ENCODE measurements at places on chromosomes 6 and 20.

- DNase-seq: no peak
These were observed 118.4 kb upstream of the LY86 start for GRCh38 chr6:6470123-6470522.

DNA sequence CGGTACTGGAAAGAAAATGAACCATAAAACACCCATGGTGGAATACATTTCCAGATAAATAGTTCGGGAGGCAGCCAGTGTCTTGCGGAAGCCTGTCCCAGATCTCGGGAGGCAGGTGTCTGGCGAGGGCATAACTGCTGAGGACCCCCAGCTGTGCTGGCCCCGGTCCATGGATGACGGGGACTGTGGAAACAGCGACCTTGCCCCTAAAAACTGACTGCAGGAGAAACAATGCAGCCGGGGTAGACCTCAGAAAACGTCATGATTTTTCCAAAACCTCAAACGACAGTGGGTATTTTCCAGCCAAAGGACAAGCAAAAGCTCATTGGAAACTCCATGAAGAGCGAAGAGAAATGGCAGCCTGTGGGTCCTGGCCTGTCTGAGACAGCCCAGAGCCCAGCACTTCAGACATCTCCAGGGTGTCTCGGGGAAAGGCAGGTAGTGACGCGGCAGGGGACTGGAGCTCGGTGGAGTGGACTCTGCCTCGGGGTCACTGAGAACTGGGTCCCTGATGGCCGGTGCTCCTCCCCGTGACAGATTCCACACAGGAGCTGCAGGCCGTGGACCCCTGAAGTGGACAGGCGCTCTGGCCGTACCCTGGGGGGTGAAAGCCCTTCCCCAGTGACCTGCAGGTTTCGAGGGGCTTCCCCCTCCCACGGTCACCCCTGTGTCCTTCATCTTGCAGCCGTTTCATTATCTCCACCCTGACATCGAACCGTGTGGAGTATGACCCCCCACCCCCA is 188.6 kb downstream of the SYNDIG1 start:
- DNase-seq: no peak

- no peak for DNase-seq
These were observed 24.5 kb downstream of the TSPYL4 start for GRCh38 chr6:116229287-116229913.

- no peak for DNase-seq
These were observed 96.6 kb downstream of the SLC16A10 start for GRCh38 chr6:111183702-111184517.

DNA sequence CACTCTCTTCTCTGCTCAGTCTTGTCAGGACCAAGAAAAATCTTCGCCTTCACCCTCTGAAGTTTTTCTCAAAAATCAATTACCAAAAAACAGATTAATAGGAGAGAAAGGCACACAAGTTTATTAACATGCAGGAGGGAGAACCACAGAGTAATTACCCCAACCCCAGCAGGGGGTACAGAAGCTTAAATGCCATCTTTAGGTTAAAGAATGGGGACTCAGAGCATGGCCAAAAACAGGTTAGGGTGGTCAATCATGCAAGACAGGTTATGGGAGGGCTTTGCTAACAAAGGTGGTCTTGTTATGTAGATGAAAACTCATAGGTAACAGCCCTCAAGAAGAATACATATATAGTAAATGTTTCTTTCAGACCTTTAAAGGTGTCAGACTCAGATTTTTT is 100.5 kb upstream of the BTN3A2 start:
- DNase-seq: no peak

- no peak for DNase-seq
These were observed 44.6 kb downstream of the JPH2 start for GRCh38 chr20:44142413-44142812.

- DNase-seq: peak; percentile 53
These were observed at the start of gene PHF1 for GRCh38 chr6:33410711-33411631. Gene PHF1, plus strand, starts transcription at chr6:33411014. Its CDS starts 1,250 bp downstream, at chr6:33412264.

GRCh38 chr6:138503881-138504680 is 4.8 kb upstream of the NHSL1 start:
- no peak for DNase-seq

- no peak for DNase-seq
These were observed 77.2 kb upstream of the C20orf144 start for GRCh38 chr20:33584976-33585375.

DNA sequence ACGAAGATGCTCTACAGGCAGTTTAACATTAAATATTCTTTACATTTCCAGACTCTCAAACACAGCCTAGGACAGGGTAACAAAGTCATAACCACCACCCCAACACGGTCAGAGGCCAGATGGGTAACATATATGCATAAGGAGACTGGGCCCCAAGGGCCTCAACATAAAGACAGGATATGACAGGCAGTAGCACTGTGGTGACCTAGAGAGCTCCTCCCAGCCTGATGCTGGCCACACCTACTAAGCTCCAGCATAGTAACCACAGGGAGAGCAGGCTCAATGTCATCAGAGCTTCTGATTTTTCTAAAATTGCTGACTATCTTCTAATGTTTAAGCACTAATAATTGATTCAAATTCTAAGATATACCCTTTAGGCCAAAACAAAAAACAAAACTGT is 21.7 kb downstream of the SMLR1 start:
- DNase-seq: no peak

GRCh38 chr6:142860498-142860897 is 84.5 kb downstream of the HIVEP2 start:
- no peak for DNase-seq

DNA sequence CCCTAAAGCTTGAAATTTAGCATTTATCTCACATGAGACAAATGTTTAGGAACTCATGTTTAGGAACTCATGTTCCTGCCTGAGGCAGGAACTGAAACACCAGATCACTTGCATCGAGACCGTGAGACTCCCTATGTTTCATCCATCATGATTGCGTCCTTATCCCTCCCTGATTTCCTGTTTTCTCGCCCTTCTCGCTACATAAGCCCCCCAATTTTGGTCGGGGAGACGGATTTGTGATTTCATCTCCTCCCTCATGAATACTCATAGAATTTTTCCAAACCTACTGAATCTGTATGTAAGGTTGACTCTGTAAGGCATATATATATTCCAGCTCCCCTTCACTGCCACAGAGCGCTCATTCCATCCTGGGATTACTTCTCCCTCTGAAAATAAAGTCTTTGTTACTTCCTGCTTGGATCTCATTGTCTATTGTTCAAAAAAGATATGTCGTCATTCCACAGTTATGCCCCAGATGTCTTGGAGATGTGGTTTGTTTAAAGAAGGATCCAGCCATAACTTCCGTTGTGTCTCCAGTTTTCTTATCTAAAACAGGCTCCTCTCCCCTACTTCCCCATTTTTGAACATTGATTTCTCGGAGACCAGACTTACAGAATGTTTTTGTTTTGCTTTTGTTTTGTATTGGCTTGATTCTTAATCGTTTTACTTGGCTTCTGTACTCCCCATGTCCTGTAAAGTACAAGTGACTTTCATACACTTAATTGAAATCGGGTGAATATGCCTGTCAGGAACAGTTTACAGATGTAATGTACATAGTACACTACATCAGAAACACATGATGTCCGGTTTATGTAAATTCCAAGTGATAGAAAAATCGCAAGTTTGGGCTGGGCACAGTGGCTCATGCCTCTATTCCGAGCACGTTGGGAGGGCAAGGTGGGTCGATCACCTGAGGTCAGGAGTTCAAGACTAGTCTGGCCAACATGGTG is 118.7 kb downstream of the HFE start:
- no peak for DNase-seq

DNA sequence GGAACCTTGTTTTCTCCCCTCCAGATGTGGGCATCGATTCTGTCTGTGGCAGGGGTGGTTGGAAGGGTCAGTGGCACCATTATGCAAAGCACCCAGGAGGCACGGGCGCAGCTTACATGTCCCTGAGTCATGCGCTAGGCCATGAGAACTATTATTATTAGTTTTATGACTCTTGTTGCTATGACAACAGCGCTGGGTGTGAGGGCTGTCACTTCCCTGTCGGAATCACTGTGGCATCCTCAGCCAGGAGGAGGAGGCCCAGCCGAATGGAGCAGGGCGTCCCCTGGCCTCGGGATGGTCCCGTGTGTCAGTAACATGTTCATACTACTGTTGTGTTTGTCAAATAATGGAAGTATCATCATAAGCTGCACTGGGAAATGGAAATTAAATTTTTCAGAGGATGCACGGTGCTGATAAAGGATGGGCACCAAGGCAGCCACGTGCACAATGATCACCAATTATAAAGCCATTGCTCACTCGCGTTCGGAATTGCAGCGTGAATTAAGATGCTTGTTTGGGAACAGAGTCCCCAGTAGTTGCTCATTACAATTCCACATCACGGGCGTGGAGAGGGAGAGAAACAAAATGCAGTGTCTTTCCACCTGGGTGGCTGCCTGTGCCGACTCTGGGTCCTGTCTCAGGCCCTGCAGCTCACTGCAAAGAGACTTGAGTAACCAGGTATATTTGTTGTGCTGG is 247.9 kb downstream of the CDH4 start:
- no peak for DNase-seq

GRCh38 chr6:135424385-135424784 is 73.2 kb downstream of the AHI1 start:
- DNase-seq: no peak

- no peak for DNase-seq
These were observed 106.4 kb upstream of the TAB2 start for GRCh38 chr6:149211046-149211571.

DNA sequence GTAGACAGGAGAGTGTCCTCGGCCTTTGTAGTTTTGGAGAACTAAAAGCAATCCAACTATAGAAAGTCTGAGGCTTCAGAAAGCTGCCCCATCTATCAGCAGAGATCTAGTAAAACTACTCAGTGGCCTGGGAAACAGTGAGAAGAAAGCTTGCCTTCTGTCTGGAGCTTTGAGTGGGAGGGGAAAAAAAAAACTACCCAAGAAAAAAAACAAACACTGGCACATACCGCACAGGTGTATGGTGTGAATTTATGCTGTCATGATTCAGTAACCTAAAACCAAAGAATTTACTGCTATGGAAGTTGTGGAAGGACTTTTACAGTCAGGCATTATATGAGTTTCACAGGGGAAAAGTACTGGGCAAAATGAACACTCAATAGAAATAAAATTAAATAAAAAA is 280.5 kb downstream of the ADGRB3 start:
- no peak for DNase-seq

GRCh38 chr20:21269772-21270171 is 33.4 kb upstream of the XRN2 start:
- no peak for DNase-seq

DNA sequence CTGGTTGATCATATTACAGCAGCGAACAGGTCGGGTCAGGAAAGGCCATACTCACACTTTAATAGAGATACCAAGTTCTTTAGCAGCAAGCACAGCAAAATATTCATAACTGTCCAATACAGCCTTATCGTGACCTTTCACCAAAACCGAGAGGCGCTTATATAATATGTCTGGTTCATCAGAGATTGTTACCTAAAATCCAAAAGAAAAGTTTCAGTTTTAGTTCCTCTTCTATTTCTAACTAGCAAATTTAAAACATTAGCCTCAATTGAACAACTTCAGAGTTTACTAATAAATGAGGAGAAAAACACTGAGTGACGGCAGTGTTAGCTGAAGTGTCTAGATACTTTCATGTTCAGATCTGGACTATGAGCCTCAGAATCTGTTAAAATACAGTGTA is 5.9 kb downstream of the MRPS10 start:
- no peak for DNase-seq

DNA sequence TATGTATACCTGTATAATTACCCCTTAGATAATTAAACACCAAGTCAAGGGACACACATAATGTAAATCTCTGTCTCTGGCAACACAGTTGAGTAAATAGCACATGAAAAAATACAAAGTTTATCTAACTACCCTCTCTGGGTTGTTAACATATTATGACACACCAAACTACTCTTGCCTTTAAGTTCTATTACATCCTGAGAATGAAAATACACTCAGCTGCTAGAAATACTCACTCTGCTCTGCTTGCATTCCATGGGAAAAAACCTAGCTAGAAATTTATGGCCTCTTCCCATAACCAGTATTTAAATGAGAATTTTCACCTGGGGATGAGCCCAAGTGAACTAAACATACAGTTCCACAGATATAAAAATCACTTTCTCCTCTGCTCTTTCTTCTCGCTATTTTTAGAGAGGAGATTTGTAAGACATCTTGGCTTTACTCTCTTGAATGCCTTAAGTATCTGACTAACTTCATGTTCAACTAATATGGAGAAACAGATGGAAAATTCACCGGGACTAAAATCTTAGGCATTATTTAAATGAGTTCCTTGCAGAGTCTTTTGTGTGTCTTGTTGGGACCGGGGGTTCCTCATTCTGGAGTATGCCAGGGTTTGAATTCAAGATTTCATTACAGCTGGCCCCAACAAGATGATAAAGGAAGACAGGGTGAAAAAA is 140.9 kb downstream of the GJA10 start:
- no peak for DNase-seq

DNA sequence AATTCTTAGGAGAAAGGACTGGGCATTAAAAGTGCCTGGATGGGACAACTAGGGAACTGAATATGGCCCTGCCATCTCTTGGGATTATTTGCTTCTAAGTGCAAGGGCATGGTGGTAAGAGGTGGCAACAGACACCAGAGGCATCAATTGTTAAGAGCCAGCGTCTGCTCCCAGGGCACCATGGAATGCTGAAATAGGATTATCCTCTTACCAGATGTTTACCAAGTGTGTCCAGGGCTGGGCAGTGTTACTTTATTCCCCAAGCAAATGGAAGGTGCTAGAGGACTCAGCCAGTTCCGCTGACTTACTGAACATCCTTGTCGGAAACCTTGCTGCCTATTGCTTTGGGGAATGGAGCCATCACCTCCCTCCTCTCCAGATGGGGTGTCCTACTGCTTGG is 273.6 kb upstream of the SUPT3H start:
- DNase-seq: no peak

DNA sequence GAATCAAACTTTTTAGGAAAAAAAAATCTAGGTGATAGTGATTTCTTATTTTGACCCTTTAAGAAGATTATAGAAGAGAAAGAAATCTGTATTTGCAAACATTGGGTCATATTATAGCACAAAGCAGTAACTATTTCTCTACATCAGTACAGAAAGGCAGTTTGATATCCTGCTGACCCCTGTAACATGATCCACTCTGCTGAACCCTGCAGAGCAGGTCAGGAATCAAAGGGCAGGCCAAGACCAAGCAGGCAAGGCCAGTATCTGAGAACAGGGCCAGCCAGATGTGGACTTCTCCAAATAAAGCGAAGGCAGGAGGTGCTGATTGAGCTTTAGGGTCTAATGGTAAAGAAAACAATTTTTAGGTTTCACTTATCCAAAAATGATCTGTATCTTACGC is 239.4 kb downstream of the PTPRK start:
- no peak for DNase-seq

DNA sequence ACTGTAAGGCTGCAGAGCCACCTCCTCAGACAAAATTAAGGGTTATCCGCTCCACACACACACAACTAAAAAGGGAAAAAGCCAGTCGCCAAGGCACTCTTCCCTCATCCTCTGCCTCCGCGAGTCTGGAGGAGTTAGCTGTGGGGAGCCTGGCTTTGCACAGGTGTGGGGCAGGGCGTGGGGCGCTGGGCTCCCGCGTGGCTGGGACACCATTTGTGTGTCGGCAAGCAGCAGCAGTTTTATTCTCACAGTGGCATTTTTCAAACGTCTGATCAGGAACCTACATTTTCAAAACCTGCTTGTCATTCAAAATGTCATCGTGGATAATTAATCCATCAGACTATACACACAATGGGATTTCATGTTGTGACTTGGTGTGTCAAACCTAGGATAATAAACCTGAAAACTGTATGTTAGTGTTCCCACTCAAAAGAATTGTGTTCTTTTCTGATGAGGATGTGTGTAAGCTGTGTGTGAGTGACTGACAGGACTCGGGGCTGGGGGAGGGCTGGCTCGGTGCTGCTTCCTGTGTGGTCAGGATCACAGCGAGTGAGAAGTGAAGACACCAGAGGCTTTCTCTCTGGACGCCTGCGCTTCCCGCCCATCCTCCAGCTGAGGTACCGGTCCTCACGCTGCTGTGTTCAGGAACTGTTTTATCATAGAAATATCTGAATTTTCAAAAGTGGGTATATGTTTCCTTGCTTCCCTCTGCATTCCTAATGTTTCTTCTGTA is 83.1 kb downstream of the IRF4 start:
- DNase-seq: peak; percentile 48

Data from activated T-helper 1 cell treated with anti-CD3 and anti-CD28 coated beads, Interleukin-2, amount 50 U/mL, for 16 hours (primary cell).